ENCODE measurements at places on chromosomes 2 and 18. TPM values are rescaled to one million over a fixed set of nuclear protein-coding genes. Genes with fewer than 3 reads are reported as not detected.

CXCR1 gene
- not detected for total RNA-seq

UCN gene
- 1.8 TPM for total RNA-seq

HJURP gene
- total RNA-seq: 40.4 TPM

HOXD11 gene
- not detected for total RNA-seq

HOXD9 gene
- total RNA-seq: not detected

ASAP2 gene
- total RNA-seq: 1.2 TPM

ASB18 gene
- total RNA-seq: not detected

CCDC138 gene
- total RNA-seq: 20.0 TPM

RAB17 gene
- not detected for total RNA-seq

INHA gene
- total RNA-seq: not detected

RMC1 gene
- total RNA-seq: 56.3 TPM

TMEM247 gene
- not detected for total RNA-seq

XIRP2 gene
- total RNA-seq: not detected

SLC19A3 gene
- not detected for total RNA-seq

FAM110C gene
- 0.78 TPM for total RNA-seq

IL18R1 gene
- 57.8 TPM for total RNA-seq

KIF1A gene
- total RNA-seq: 0.66 TPM

COL5A2 gene
- total RNA-seq: 0.08 TPM

TUBA3E gene
- not detected for total RNA-seq

PROM2 gene
- total RNA-seq: 0.37 TPM

RTP5 gene
- not detected for total RNA-seq

NCKAP1 gene
- total RNA-seq: 14.4 TPM

MARCHF4 gene
- total RNA-seq: not detected

CD207 gene
- total RNA-seq: not detected

UGT1A9 gene
- total RNA-seq: not detected

CRYGC gene
- total RNA-seq: not detected

GLS gene
- 237 TPM for total RNA-seq

LHCGR gene
- total RNA-seq: not detected

WDR75 gene
- 112 TPM for total RNA-seq

MOGAT1 gene
- not detected for total RNA-seq

RAB3GAP1 gene
- total RNA-seq: 25.6 TPM

FAM136A gene
- 89.1 TPM for total RNA-seq

TGFBRAP1 gene
- total RNA-seq: 23.1 TPM

SF3B1 gene
- 247 TPM for total RNA-seq

PIEZO2 gene
- not detected for total RNA-seq

CYTIP gene
- 302 TPM for total RNA-seq
